Renal cortical epithelial cell (primary cell): ENCODE measurements at places on chromosomes 7 and 10. TPM values are rescaled to one million over a fixed set of nuclear protein-coding genes. Genes with fewer than 3 reads are reported as not detected.
A peak's percentile ranks its signal among the peaks of the same experiment; 100 is the strongest.

DNA sequence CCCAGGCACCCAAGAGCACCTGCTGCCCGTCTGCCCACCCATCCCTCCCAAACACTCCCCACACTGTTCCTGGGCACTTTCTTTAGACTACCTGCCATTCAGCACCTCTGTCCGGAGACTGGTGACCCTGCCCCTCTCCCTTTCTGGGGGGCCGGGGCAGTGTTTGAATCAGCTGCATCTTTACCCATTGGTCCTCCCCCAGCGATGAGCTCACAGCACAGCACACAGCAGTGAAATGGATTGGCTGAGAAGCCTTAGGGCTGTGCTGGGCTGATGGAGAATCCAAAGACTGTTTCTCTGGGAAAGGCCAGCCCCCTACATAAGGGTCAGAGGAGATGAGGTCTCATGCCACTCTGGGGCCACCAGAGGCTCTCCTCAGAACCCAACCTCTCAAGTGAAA lies 40.2 kb downstream of the VWA2 start:
- no peak for DNase-seq

The COBL gene
- total RNA-seq = 1.4 and 4.2 TPM in 2 replicates

GRCh38 chr10:88253128-88253527 lies 330.0 kb downstream of the RNLS start:
- DNase-seq = no peak

DNA sequence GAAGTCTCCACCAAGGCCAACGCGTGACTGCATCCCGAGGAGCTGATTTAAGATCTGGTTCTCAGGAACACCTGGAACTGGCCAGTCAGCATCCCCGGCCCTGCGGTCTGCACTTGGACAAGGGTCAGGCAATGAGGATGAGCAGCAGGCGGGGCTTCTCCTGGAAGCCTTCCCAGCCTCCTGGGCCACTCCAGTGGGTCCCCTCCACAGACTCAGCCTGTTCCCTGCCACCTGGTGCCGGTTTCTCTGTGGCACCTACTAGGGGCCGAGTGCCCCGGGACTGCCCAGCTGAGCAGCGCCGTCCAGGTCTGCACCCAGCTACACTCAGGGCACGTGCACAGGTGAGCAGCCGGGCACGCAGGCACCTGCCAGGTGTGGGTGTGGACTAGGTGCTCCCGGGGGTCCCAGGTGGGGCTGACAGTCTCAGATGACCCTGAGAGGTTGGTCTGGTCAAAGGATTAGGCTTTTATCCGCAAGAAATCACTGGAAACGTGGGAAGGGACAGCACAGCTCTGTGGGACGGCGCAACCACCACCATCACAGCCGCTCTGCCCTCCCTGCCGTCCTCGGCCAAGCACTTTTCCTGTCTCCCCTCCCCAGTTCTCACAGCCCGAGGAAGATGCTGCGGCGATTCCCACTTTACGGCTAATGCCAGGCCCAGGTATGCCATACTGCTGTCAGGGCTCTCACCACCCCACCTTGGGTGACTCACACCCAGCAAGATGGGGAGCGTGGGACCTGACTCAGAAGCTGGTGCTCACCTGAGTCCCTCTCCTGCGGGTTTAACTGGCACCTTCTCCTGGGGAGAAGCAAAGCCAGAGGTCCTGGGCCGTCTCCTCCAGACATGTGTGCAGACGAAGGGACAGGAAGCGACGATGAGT lies 166.0 kb downstream of the RNF216 start:
- no peak for DNase-seq

DNA sequence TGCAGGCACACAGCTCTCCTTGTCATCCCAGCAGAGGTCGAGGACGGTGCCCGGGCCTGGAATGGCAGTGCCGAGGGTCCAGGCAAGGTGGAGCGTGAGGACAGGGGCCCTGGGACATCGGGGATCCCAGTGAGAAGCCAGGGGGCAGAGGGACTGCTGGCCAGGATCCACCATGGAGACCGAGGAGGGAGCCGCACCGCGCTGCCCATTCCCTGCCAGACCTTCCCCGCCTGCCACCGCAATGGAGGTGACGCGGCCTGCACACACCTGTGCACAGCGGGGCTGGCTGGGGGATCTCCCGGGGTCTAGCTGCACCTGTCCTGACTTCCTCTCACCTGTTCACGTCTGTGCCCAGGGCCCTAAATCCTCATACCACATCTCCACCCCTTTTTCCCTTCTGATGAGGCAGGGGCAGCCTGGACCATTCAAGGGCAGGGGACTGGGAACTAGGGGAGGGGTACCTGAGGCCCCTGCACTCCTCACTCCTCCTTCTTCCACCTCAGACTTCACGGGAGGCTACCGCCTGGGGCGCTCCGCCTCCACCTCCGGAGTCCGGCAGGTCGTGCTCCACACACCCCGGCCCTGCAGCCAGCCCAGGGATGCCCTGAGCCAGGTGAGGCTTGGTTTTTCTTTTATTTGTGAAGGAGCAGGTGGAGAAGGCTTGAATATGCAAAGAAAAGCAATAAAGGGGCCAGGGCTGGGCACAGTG lies 6.9 kb downstream of the NYAP1 start:
- no peak for DNase-seq

- no peak for DNase-seq
Observed at GRCh38 chr7:81692146-81692905, 77.5 kb downstream of the HGF start.

The PRRT4 gene
- 0.17 TPM in 1 of 2 replicates, not detected in the other for total RNA-seq

- DNase-seq = no peak
Observed at GRCh38 chr10:133444342-133445267, 9.1 kb upstream of the SCART1 start.

DNA sequence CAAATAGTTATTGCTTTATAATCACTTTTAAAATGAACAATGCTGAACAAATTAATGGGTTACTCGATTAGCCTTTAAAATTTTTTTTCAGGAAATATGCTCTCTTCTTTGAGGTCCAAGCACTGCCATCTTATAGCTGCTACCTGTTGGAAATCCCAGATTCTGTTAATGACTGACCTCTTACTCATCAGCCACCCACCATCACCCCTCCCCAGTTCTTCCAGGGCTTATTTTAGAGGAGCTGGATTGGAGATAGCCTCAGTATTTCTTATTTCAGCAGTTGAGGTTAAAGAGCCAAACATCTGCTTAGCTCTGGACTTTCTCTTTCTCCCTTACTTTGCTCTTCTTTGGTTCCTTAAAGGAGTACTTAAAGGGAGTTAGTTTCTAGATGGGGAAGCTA lies 420.0 kb downstream of the EXOC4 start:
- DNase-seq = peak; percentile 68

DNA sequence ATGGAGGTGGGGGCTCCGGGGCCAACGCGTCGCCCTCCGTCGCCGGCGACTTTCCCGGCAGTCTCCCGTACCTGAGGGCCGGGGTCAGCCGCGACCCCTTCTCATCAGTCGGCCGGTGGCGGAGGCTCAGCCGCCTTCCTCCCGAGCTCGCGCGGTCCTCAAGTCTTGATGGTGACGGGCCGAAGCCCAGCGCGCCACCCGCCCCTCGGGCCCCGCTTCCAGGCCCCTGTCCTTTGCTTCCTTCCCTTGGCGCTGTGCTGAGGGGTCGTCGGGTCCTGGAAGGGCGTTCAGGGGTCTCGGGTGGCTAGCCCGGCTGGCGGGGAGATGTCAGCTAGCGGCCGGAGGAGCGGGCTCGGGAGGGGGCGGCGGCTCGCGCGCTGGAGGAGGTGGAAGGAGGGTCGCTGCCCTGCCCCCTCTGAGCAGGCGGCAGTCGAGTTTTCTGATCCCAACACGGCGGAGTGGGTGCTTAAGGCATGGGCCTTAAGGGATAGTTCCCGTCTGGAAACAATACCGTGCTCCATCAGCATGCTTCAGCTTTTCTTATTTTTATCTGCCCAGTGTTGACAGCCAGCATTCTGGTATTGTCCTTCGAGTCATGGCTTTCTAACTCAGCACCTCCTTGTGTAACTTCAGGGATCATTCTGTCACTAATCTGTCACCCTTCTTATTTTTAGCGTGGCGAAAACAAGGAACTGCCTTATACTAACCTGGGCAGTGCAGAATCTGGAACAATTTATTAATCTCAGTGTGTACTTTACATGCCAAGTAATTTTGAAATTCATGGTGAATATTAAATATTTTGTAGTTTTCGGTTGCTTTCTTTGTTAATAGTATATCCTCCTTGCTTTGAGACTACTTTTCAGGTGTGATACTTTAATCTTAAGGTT lies 748 bp downstream of the PHTF2 start:
- DNase-seq = peak; percentile 31

DNA sequence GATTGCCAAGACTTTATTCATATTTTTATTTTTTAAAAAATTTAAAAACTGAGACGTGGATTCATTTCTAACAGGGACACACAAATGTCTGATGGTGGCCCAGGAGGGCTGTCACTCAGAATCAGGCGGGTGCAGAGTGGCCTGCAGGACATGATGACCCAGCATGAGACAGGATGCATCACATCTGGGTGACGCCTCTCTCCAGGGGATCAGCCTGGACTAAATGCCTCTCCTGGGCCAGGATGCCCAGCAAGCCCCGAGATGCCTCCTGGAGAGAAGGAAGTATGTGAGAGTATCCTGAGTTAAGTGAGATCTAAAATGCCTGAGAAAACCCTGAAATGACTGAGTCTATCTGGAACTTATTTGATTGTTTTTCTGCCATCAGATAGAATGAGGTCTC lies 16.9 kb upstream of the MTURN start:
- no peak for DNase-seq
